Fibroblast of the aortic adventitia (primary cell): ENCODE measurements at places on chromosomes 7 and 10.
A peak's percentile ranks its signal among the peaks of the same experiment; 100 is the strongest.

DNA sequence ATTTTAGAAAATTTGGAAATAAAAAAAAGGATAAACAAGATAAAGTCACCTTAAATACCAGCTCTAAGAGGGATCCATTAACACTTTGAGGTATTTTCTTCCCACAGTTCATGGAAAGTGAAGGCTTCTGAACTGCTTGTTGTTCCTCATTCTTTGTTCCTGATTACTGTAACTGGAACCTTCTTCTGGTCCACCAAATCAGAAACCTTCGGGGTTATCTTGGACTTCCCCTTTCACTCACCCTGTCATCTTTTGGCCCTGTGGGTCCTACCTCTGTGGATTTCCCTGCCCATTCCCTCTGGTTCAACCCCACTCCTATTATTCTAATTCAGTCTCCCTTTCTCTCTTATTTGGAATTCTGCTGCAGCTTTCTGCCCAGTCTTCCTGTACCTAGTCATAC, 116.5 kb upstream of the PRPS1L1 start:
- DNase-seq = no peak

DNA sequence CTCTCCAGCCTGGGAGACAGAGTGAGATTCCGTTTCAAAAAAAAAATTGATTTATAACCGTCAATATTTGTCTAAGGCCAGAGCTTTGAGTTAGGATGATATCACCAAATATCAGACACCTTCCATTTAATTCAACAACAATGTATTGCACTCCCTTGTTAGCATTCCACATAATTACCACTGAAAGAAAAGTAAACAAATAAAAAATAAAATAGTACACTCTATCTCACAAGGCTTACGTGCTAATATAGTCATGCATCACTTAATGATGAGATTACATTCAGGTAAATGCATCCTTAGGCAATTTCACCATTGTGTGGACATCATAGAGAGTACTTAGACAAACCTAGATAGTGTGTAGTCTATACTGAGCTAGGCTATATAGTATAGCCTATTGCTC, 127.6 kb upstream of the RHOBTB1 start:
- DNase-seq = no peak

DNA sequence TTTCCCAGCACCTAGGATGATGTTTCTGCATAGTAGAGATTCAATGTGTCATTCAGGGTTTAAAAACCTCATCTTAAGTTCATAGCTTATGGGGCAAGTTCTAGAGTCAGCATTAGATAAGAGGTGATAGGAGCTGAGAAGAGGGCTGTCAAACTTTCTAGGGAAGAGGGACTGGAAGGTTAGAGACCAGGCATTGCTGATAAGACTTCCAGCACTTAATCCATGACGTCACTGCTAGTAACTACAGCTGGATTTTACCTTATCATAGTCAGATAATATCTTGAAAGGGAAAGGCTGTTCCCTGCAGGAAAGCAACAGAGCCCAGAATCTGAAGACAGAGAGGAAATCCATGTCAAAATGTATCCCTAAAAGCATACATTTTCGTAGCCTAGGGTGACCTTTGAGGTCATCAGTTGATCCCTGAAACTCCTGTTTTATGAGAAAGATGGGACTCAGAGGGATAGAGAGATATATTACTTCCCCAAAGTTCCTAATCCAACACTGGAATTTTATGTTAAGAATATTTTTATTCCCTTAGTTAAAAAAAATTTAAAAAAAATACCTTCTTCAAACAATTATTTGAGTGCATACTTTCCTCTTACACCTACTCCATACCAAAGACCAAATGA, 3.3 kb upstream of the CPED1 start:
- DNase-seq = peak; percentile 57

DNA sequence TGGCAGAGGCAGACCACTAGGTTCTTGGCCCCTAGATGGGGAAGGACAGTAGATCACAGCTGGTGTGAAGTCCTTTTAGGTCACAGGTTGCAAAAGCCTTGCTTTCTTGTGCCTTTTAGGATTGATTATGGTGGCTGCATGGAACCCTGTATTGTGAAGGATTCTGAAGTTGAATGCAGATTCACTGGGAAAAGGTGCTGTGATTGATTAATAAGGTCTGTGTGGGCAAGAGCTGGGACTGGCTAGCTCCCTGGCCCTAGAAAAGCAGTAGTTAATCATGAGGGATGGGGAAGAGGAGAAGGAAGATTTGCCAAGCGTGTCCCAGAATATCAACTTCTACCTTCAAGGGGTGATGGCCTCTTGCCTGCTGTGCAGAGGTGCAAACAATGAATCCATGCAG, 105.5 kb downstream of the CDH23 start:
- no peak for DNase-seq

DNA sequence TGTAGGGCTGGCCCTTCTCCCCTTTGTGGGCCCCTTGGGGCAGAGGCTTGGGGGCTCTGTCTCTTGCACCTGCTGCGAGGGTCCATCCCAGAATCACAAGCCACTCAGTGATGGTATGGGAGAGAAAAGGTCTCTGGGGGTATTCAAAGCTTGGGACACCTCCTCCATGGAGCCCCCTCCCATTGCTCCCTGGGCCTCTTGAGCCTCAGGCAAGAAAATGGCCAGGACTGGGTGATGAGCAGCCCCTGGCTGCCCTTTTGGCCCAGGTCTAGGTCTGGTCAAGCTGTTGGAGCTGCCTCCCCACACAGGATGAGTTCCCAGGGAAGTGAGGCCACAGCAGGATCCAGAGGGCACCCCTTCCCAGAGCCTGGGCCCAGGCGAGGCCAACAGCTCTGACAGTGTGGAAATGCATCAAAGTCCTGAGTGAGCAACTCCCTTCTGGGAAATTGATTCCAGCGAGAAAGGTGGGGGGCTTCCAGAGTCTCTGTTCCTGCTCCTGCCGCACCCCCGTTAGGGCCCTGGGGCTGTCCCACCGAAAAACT, 3.4 kb upstream of the MYL7 start:
- DNase-seq = no peak

DNA sequence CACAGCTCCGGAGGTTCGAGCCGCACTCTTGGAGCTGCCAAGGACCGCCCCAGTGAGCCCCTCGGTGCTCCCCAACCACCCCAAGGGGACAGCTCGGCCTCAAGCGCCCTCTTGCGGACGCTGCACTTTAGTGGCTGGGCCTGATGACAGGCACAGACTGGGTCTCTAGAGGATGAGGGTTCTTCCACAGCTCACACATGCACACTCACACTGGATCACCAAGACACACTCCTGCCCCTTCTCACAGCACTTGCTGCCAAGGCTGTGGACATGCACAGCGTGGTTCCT, 2.1 kb downstream of the RET start:
- DNase-seq = peak; percentile 3

DNA sequence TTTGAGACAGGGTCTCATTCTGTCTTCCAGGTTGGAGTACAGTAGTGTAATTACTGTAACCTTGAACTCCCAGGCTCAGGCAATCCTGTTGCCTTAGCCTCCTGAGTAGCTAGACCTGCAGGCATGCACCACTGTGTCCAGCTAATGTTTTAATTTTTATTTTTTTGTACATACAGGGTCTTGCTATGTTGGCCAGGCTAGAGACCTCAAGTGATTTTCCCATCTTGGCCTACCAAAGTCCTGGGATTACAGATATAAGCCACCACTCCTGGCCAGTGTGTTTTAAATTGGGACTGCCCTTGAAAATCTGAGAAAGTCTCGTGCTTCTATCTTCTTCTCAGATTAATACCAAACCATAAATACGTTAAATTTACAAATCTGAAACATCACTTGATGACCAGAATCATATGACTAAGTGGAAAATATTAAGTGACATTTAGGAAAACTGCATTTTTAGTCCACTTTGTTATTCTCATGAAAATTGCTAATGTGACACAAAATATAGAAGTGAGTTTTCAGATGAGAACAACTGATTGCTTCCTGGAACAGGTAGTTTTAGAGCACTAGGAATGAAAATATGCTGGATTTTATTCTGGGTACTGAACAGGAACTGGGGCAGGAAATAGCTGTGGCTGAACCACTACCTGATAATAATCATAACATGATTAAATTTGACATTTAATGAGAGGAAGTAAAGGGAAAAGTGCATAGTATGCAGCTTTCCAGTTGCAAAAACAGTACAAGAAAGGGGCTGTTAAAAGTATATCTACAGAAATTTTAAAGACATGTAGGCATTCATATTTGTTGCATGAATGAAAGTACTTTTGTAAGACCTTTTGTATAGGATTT, 4.2 kb downstream of the PHTF2 start:
- DNase-seq = no peak

GRCh38 chr7:50565977-50566376, 772 bp upstream of the DDC start:
- no peak for DNase-seq

DNA sequence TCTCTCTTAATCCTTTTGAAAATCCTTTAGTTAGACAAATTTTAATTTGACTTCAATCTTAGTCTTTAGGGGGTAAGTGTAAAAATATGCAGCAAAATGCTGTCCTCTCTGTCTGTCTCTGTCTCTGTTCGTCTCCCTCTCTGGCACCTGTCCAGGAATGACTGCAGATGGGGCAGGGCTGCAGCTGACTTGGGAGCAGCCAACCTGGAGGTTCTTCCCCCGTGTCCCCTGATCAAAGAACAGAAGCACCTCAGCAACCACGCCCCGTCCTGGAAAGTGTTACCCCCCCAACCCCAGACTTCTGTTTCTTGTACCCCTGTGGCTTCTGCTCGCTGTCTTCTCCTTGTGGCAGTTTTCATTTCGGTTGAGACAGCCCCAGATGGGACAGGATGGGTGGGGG, 141.6 kb upstream of the NPS start:
- DNase-seq = no peak

DNA sequence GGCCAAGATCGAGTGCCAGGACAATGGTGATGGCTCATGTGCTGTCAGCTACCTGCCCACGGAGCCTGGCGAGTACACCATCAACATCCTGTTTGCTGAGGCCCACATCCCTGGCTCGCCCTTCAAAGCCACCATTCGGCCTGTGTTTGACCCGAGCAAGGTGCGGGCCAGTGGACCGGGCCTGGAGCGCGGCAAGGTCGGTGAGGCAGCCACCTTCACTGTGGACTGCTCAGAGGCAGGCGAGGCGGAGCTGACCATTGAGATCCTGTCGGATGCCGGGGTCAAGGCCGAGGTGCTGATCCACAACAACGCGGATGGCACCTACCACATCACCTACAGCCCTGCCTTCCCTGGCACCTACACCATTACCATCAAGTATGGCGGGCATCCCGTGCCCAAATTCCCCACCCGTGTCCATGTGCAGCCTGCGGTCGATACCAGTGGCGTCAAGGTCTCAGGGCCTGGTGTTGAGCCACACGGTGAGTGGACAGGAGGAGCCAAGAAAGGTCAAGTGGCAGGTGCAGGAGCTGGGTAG, 14.6 kb downstream of the FLNC start:
- DNase-seq = no peak

DNA sequence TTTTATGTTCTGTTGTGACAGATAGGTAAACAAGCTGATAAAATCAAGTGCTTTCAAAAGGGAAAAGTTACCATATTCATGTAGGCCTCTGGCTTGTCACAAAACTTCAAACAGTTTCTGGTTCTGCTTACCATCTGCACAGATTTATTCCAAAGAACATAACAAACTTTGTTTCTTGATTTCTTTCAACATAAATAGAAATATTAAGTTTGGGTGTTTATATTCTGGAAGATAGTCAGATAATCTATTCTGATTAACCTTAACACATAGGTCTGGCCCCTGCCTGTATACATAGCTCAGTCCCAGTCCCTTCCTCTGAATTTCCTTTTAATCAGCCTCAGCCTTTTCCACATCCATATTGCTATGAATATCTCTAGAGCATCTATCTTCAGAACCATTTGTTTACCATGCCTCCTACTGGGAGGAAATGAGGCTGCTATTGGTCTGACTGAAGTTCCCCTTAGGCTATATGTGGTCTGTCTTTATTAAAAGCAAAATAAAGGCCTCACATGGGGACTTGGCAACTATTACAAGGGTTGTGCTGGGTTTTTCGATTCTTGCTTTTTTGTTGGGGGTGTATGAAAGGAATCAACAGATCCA, 319.0 kb downstream of the HPSE2 start:
- DNase-seq = no peak

GRCh38 chr7:106285855-106286492, 1.2 kb upstream of the NAMPT start:
- peak; percentile 79 for DNase-seq

DNA sequence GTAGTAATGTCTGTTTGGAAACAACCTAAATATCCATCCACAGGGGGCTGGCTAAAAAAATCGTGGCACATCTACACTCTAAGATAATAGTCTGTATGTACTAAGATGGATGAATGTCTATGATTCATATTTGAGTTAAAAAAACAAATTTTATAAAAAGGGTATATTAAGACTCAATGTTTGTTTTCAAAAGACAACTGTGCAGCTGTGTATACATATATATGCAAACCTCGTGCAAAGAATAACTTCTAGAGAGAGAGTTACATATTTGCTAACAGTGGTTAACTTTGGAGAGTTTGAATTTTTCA, 323.5 kb downstream of the PLXNA4 start:
- no peak for DNase-seq

GRCh38 chr10:57218382-57218781, 857.3 kb upstream of the ZWINT start:
- no peak for DNase-seq

DNA sequence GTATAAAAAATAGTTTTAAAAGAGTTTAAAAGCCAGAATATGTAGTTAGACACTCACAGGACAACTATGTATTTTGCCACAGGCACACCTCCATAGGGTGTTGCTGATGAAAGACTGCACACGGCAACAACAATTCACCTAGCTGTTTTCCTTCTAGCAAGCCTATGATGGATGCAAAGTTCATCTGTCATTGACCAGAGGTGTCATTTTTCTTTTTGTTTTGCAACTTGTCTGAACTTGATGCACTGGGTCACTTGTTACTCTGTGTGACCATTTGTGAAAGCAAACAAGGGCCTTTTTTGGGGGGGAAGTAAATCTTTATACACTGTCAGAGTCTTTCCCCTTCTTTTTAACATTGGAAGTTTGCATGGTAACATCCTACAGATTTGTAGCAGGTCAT, 258.0 kb upstream of the SEMA3A start:
- no peak for DNase-seq

DNA sequence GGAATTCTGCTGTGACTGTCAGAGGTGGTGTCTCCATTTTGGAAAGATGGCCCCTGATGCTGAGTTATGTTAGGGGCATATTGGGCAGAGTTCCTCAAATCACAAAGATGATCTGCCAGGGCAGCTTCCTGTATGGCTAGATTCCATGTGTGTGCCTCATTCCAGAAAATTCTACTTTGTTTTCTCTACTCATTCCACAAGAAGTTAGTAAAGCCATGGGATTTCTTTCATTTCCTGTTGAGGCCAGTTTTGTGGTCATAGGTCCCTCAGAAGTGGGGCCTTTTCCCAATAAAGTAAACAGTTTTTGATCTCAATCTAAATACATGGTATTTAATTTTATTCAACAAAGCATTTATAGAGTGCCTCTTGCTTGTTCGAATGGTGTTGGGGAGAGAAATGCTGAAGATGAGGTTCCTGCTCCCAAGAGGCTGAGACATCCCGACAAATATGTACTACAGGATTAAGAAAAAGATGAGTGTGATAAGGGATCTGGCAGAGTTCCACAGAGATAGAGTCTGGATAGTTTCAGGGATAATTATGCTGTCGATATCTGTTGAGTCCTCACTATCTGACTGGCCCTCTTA, 33.0 kb downstream of the MINDY4 start:
- peak; percentile 89 for DNase-seq
